GM23248 (cell line): ENCODE measurements at places on chromosomes 6 and 20. TPM values are rescaled to one million over a fixed set of nuclear protein-coding genes. Genes with fewer than 3 reads are reported as not detected.

The LPA gene
- not detected in 2 replicates for total RNA-seq

DNA sequence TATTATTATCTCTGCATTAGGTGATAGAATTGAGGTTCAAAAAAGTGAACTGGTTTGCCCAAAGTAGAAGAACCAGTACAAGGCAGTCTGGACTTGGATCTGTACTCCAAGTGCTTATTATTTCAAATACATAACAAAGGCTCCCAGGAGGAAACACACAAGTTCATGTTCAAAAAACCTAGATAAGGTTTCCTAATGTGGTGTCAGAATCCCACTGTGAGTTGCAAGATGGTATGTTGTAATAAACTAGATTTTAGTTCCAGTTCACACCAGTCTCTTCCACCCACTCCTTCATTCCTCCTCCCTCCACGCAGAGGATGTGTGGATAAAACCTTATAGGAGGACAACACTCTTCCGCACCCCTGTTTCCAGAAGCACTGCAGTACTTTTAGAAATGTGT lies 42.8 kb downstream of the KIAA0319 start:
- DNase-seq: no peak

The CTSZ gene
- 391 and 422 TPM in 2 replicates for total RNA-seq

The LIME1 gene
- total RNA-seq: 14.1 and 32.0 TPM in 2 replicates

GRCh38 chr6:18352001-18352400 lies 35.1 kb upstream of the RNF144B start:
- DNase-seq: no peak

GRCh38 chr6:43706788-43707187 lies 19.2 kb upstream of the MRPS18A start:
- no peak for DNase-seq

The MARCKS gene
- total RNA-seq: 154 and 210 TPM in 2 replicates

- DNase-seq: no peak
These were observed 19.3 kb downstream of the SIRT5 start for GRCh38 chr6:13593720-13594119.

- DNase-seq: no peak
These were observed 91.9 kb downstream of the FAM217A start for GRCh38 chr6:3987053-3987452.

DNA sequence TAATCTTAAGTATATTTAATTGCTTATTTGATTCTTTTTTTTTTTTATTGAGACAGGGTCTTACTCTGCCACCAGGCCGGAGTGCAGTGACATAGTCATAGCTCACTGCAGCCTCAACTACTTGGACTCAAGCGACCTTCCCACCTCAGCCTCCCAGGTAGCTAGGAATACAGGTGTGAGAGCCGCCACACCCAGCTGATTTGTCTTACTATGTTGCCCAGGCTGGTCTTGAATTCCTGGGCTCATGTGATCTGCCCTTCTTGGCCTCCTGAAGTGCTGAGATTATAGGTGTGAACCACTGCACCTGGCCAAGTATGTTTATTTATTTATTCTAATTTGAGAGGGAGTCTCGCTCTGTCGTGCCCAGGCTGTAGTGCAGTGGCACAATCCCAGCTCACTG lies 38.2 kb downstream of the PTPN1 start:
- DNase-seq: no peak

DNA sequence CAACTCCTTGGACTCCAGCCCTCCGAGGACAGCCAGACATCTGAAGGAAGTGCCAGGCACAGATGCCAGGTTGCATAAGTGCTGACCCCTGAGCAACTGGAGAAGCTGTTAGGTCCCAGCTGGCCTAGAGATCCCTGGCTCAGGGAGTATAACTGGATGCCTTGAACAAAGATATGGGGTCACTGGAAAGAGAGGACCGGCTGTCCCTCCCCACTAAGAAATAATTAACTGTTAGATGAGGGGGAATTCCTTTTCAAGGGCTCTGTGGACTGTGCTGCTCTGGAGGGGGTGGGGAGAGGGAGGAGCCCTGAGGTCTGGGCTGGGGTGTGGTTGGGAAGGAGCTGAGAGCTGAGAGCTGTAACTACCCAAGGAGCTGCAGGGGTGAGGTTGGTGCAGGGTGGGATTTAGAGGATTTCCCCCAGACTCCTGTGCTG lies 39.6 kb downstream of the HLA-F start:
- DNase-seq: peak; percentile 52

DNA sequence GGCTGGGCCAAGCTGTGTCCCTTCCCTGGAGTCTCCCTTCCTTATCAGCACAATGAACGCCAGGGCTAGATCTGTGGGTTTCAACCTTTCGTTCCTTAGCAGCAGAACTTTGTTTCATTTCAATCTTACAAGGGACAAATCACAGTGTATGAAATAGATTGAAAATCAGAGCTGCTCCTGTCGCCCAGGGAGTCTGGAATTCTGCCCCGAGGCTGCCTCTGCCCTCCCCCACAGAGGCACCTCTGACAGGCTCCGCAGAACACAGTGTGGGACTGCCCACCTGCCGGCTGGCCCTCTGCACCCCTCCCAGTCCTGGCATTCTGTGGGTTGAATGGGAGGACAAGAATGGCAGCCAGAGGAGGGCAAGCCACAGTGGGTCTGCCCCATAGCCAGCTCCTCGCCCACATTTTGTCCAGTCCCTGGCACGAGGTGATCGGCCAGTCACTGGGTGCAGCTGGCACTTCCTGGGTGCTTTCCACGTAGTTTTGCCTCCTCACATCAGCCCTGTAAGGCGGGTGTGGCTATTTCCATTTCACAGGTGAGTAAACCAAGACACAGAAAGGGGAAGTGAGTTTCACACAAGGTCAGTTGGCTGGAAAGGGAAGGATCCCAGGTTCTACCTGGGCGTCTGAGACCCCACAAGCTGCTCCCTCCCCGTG lies 26.1 kb downstream of the MANBAL start:
- no peak for DNase-seq

- no peak for DNase-seq
These were observed 20.7 kb downstream of the GATA5 start for GRCh38 chr20:62454904-62455636.

The ADGRF1 gene
- not detected in 2 replicates for total RNA-seq

DNA sequence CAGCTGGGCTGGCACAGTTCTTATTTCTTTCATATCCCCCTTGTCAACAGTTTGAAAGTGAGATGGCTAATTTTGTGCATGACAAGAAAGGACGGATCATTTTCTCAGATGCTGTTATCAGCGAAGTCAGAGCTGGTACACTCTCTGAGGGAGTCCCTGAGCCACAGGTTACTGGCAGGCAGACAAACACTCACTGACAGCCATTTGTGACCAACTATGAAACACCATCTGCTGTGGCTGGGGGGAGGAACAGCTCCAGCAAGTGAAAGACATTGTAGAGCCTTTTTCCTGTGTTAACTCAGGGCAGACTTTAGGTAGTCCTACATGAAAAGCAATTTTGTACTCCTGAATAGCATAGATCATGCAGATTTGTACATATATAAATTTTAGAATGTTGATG lies 22.2 kb downstream of the OLIG3 start:
- DNase-seq: no peak

DNA sequence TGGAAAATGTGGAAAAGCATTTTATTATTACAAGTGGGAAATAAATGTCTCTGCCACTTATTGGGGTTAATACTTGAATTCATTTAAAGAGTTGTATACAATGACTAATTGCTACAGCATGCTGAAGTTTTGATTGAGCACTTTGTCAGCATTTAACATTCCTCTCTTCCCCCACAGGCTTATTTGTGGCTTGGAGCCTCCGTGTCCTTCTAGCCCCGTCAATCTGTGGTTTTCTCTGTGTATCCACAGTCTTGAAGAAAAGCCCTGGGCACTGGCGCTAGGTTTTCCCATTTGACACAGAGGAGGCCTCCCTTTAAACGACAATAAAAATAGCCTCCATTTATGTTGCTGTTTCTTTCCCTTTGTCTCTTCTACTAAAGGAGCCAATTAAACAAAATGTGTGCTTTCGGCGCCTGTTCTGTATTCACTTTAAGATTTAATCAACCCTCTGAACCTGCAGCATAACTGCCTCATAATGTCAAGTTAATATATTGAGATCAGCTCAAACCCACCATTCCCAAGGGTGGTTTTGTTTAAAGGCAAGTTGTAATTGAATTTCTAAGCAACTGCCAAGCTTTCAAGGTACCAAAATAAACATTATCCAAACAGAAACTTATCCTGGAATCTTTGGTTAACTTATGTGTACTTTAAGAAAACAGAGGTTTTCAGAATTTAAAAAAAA lies 326.6 kb upstream of the RNF24 start:
- peak; percentile 61 for DNase-seq

GRCh38 chr6:30357678-30358540 lies 13.0 kb downstream of the RPP21 start:
- peak; percentile 82 for DNase-seq

DNA sequence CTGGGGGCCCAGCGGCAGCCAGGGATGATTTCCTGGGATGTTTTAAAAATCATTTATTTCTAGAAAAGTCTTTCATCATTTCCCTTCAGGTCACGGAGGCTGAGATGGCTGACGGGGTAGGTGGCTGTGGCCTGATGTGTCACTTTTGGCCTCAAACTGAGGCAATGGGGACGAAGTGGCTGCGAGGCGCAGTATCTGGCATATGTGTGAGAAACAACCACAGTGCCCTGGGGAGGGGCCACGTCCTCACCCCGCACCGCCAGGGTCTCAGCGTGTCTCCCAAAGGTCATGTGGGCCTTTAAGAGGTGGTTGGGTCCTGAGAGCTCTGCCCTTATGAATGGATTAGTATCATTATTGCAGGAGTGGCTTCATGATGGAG lies 120.0 kb downstream of the CEBPB start:
- no peak for DNase-seq

DNA sequence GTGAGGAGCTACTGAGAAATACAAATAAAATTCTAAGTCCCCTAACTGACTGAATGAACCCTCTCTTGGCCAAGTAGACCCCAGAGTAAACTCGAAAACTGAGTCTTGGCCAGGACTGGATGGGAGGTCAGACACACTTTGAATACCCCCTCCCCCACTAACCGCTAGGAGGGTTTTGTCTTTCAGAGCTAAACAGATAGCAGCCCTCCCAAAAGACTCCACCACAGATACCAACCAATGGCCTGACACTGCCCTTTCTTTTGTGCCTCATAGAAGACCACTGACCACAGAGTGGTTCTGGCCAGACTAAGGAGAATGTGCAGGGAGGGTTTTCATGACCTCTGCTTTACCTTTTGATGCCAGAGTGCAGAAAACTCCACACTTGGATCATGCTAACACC lies 42.1 kb downstream of the SPACA1 start:
- DNase-seq: no peak

DNA sequence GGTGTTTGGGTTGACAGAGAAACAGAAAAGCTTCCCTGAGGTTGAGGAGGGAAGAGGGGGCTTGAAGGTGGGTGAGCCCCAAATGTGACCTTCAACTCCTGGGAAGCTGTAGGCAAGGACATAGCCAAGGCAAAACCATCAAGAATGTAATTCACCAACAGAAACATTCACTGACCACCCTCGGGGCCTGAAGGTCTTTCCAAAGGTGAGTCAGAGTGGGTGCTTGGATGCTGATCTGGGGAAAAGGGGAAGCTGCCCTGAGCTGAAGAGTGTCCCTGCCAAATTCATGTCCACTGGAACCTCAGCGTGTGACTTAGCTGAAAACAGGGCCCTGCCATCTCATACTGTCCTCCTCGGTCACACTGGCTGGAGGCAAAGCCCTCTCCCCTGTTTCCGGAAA lies 234.2 kb upstream of the SULF2 start:
- DNase-seq: no peak

DNA sequence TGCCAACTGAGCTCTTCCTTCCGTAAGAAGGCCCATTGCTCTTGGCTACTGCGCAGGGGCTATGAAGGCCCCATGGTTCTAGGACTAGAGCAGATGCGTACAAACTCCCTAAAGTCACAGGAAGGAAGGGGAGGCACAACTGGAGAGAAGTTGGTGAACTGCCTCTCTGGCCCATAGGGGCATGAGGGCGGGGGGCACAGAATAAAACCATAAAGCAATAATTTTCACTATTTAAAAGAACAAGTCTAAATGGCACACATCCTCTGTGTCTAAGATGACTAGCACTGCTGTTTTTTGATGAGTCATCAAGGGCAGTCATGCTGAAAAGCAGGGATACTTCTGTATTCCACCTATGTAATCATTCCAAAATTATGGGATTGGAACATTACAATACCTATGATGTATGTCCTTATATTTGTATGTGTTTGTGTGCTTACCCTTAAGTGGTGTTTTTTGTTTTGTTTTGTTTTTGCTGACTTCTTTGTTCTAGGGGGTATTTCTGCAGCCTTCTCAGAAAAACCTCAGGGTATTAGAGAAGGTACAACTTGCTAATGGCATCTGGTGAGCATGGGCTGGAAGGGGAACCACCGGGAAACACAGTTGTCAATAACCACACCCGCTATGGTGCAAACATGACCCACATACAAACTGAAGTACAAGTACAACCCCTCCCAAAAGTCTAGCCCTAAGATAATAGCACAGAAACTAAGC lies 36.9 kb downstream of the B4GALT5 start:
- DNase-seq: peak; percentile 84

- no peak for DNase-seq
These were observed 611.0 kb upstream of the FLRT3 start for GRCh38 chr20:14948416-14948815.

DNA sequence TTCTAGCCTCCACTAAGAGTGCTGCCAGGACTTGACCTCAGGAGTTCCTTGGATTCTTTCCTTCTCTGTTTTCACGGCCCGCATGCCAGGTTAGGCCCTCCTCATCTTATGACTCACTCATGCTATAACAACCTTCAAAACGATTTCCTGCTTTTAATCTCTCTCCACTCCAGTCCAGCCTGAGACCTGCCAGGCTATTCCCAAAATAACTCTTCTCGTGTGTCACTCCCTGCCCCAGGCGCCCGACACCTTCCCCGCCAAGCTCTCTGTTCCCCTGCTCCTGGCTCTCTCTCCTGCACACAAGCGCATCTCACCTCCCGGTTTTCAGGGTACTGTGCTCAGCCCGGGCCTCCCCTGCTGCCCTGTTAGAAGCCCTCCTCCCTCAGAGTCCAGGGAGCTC lies 64.1 kb upstream of the RPS6KA2 start:
- DNase-seq: peak; percentile 11

The SRSF12 gene
- total RNA-seq: under 0.01 and 0.65 TPM in 2 replicates

The SDCBP2 gene
- 4.9 and 5.5 TPM in 2 replicates for total RNA-seq

GRCh38 chr6:19410481-19410880 lies 426.7 kb upstream of the ID4 start:
- DNase-seq: peak; percentile 64

The THBD gene
- total RNA-seq: 15.6 and 15.7 TPM in 2 replicates

- no peak for DNase-seq
These were observed 60.2 kb downstream of the BFSP1 start for GRCh38 chr20:17470973-17471372.

GRCh38 chr20:58869662-58870227 lies 17.2 kb downstream of the GNAS start:
- no peak for DNase-seq

DNA sequence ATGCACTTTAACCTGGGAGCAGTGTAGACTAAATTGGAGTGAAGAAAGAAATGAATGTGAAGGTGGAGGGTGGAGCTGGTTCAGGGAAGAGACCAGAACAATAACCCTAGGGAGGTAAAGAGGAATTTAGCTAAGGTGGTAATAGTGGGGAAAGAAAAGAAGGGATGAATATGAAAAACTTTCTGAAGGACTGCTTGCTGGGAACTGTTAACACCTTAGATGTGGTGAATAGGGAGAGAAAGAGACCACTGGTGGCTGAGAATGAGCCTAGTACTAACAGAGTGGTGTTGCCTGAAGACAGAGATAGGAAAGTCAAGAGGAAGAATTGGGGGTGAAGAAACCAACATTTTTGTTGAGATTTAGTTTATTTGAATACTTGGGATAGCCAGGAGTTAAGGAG lies 78.4 kb upstream of the HS3ST5 start:
- DNase-seq: no peak

The IL17F gene
- not detected in 2 replicates for total RNA-seq

The CEP57L1 gene
- total RNA-seq: 18.1 and 20.6 TPM in 2 replicates

The SIRPD gene
- not detected in 2 replicates for total RNA-seq

- DNase-seq: peak; percentile 97
These were observed 671.4 kb downstream of the RFPL4B start for GRCh38 chr6:113018351-113019151.
